ENCODE measurements at places on chromosomes 5 and 9. TPM values are rescaled to one million over a fixed set of nuclear protein-coding genes. Genes with fewer than 3 reads are reported as not detected.

FGF18 gene
- 2.7 TPM for total RNA-seq

ADAMTS2 gene
- total RNA-seq = 54.7 TPM

SLC23A1 gene
- not detected for total RNA-seq

HNRNPAB gene
- 55.3 TPM for total RNA-seq

SHISAL2B gene
- total RNA-seq = not detected

SPATA31A6 gene
- not detected for total RNA-seq

LNPEP gene
- 67.6 TPM for total RNA-seq

IFNB1 gene
- not detected for total RNA-seq

PCDH1 gene
- 1.1 TPM for total RNA-seq

RGS7BP gene
- under 0.01 TPM for total RNA-seq

CDKN2B-AS1 gene
- total RNA-seq = 6.7 TPM

CDKN2B gene
- total RNA-seq = 5.9 TPM

GPR151 gene
- not detected for total RNA-seq

CLIC3 gene
- 16.0 TPM for total RNA-seq

TMEM167A gene
- 94.6 TPM for total RNA-seq

CYSRT1 gene
- 0.52 TPM for total RNA-seq

Data from articular chondrocyte of knee joint (primary cell).